EH (cell line): ENCODE measurements at places on chromosomes 4 and X.

GRCh38 chr4:182213004-182213403 is 30.2 kb upstream of the TENM3 start:
- DNase-seq: no peak

DNA sequence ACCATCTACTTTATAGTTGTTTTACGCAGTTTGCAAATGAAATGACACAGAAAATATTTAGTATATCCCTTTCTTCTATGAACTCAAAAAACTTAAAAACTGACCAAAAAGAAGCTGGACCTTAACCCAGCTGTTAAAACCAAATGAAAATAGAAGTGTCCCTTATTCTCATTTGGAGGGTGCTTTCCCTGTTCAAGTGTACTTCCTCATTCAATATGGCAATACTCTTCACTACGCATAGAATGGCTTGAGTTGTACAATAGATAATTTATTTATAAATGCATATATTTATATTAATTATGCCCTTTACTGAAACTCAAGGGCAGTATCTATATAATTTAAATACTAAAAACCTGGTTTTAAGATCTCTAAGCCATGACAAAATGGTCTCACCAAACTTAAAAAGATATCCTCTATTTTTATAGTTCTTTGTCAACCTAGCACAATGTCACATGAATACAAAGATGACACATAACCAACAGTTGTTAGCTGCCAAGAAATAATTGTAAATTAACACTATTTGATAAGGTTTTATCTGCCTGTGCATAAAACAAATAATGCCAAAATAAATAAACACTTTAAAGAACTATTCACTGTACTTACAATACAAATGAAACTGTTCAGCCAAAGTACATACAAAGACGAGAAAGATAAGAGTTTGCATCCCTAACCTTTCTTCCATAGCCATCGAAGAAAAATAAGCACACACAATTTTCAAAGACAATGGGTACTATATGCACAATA is 25.2 kb downstream of the YTHDC1 start:
- DNase-seq: no peak

GRCh38 chr4:166252487-166253402 is 379.7 kb downstream of the TLL1 start:
- peak; percentile 35 for DNase-seq

DNA sequence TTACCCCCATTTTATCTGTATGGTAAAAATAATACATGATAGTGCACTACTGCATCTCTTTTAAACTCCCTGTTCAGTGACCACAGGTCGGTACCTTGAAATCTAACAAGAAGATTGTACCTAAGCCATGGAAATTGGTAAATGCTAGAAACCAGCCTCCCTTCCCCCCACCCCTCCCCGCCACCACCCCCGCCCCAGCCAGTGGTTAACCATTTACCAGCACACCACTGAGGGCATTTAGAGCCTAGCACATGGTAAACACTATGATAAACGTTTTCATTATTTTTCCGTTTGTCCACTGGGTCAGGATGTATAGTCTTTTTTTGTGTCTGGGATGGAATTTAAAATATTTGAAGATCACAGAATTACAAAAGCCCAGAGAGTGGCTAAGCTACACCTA is 703 bp upstream of the FTSJ1 start:
- DNase-seq: peak; percentile 3

DNA sequence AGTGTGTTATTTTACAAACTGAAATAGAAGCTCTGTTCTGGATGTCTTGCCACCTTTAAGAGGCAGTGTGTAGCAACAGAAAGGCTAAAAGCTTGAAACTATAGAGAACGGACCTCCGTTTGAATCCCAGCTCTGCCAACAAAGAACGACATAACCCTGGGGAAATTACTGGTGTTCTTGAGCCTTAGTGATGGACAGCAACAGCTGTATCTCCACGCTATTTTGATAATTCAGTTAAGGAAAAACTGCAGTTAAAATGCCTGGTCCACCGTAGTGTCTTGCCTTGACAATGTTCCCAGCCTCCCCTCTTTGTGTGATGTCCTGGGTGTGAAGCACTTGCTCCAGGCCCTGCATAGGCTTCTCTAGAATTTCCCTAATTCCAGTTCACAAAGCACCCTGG is 256.8 kb upstream of the HS3ST1 start:
- no peak for DNase-seq
